ENCODE measurements at places on chromosomes 3 and 15. TPM values are rescaled to one million over a fixed set of nuclear protein-coding genes. Genes with fewer than 3 reads are reported as not detected.

GRCh38 chr3:70180664-70181063 lies 131.8 kb downstream of the MDFIC2 start:
- DNase-seq, result no peak

The IQCH gene
- 1.0 TPM for total RNA-seq

GRCh38 chr3:177294221-177294620 lies 96.9 kb upstream of the TBL1XR1 start:
- no peak for DNase-seq

DNA sequence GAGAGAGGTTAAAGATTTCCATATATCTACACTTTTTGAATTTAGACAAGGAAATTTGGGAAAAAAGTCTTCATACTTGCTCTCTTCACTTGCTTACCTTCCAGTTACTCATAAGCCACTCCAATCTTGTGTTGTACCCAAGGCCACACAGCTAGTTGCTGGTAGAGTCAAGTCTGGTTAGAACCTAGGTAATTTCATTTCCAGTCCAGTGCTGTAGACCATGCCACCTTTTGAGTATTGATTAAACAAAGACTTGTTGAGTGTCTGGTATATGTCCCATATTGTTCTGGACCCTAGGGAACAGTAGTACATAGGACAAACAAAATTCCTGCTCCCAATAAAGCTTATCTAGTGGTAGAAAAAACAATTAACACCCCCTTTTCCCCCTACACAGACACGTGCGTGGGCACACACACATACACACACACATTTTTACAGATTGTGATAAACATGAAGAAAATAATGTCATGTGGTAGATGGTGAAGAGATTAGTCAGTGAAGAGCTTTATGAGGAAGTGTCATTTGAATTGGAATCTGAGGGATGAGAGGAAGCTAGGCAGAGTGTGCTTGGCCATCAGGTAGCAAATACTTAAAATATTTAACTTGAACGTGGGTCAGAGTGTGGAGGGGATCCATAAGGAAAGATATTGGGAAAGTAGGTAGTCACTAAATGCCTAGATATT lies 2.1 kb downstream of the CMC1 start:
- no peak for DNase-seq

The PARP15 gene
- 0.39 TPM for total RNA-seq

The LMOD3 gene
- not detected for total RNA-seq

Measured in dermis microvascular lymphatic vessel endothelial cell (primary cell).